Activated naive CD4-positive, alpha-beta T cell treated with anti-CD3 and anti-CD28 coated beads, Interleukin-2, amount 10 ng/mL, durations not matched to agents 5 hours and 36 hours (primary cell): ENCODE measurements at places on chromosomes 12 and 14. TPM values are rescaled to one million over a fixed set of nuclear protein-coding genes. Genes with fewer than 3 reads are reported as not detected.

The IL26 gene
- not detected for total RNA-seq

The KLRC3 gene
- total RNA-seq, result not detected

The SLCO1B1 gene
- not detected for total RNA-seq

The PRH2 gene
- total RNA-seq, result not detected

The PROX2 gene
- not detected for total RNA-seq

The CLEC4D gene
- 0.23 TPM for total RNA-seq

The KCNK10 gene
- not detected for total RNA-seq

The DCN gene
- total RNA-seq, result not detected

The EIF2S3B gene
- 1.5 TPM for total RNA-seq

The B3GNT4 gene
- 2.1 TPM for total RNA-seq
